Fibroblast of gingiva (primary cell): ENCODE measurements at places on chromosomes 11 and 22.

DNA sequence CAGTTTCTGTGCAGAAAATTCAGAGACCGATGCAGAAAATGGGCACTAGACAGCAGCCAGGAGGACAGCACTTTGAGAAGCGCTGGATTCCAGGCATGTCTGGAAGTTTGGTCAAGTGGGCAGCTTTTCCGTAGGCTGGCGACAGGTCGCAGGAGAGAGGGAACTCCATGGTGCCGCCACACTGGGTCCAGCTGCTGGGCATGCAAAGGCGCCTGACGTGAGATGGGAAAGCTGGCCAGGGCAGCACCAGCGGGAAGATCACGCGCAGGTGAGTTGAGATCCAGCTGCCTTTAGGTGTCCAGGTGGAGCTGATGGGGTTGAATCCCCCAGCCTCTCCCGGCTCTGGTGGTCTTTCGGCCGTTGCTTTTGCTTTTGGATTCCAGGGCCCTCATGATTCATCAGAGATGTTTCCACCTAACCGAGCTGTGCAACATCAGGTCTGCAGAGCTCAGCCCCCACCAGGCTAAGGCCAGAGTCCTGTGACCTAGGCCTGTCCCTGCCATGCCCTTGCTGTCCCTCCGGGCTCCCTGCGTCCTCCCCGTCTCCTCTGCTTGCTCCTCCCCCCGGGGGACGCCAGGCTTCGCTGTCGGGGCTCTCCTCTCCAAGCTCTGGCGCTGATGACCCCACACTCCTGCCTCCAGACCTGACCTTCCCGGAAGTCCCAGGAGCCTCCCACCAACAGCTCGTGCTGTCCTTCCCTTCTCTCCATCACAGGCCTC lies 1001.7 kb downstream of the BRD1 start:
- no peak for DNase-seq

DNA sequence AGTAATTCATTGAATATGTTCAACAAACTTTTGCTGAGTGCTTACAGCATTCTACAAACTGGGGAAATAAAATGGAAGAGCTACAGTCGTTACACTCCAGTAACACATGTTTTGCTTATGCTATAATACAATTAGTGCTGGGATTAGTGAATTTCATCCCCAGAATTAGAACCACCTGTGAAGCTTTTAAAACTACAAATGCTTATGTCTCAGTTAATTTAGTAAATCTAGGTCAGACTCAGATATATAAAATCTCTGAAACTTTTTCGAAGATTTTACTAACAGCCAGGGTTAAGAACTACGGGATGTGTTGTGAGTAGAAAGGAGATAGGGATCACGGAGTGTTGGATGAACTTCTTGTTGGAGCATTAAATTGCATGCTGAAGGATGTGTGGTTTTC lies 33.7 kb upstream of the EED start:
- no peak for DNase-seq

DNA sequence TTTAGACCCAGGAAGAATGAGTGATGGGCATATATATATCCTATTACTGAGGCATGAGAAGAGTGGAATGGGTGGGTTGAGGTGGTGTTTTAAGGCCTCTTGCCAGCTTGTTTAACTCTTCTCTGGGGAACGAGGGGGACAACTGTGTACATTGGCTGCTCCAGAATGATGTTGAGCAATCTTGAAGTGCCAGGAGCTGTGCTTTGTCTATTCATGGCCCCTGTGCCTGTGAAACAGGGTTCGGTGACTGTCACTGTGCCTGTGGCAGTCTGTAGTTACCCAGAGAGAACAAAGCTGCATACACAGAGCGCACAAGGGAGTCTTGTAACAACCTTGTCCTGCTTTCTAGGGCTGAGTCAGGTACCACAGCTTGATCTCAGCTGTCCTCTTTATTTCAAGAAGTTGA lies 11.7 kb downstream of the LIMK2 start:
- no peak for DNase-seq

DNA sequence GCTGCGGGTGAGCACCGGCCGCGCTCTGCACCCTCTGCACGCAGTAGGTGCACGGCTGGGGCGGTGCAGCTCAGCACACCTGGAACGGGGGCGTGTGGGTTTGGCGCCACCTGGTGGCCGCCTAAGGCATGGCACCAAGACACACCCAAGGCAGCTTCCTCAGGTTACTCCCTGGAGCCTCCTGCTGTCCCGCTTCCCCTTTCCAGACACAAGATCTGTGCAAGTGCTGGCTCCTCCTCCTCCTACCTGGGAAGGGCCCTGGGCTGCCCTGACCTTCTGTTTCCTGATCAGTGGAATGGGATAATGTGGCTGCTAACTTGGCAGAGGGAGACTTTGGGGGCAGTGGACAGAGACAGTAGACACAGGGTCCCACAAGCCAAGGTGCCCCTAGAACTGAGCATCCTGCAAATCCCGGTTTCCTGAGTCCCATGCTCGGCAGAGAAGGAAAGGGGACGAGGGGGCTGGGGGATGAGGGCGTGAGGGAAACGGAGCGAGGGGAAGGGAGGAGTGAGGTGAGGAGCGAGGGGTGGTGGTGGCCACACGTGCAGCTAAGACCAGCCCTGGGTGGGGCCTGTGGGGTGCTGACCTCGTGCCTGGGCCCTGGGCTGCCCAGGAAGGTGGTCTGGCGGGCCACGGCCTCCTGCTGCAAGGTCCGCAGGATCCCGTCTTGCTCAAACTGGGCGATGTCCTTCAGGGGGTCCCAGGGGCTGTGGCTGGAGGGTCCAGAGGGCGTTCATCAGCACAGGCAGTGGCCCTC lies 34.8 kb upstream of the CARS1 start:
- peak; percentile 43 for DNase-seq

- no peak for DNase-seq
Measured at GRCh38 chr11:68999093-68999747, 13.8 kb downstream of the MRGPRF start.
